ENCODE measurements at places on chromosomes 7 and 10.

GRCh38 chr7:31043051-31043471, 9.0 kb upstream of the ADCYAP1R1 start:
- DNase-seq, result no peak

DNA sequence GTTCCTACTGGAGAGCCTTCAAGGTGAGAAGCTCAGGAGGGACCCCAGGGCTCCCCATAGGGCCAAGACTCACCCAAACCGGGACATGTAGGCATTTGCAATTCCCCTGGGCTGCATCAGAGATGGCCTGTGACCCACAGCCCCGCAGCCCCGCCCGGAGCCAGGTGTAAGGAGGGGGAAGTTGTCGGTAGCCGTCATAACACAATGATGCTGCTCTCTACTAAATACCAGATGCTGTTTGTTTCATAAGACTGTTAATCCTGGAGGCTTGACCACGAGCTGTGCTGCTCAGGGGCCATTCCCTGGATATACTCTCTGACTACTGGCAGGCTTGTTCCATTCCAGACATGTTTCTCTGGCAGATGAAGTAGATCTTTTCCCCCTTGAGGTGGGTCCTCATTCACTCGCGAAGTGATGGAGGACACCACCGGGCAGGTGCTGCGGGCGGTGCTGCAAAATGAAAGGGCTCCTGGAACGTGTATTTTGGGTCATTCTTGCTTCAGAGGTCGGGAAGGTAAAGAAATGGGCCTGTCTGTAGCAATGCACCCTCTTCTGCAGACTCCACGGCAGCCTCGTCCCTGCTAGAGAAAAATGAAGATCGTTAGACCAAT, 61.1 kb downstream of the MKI67 start:
- DNase-seq, result no peak

GRCh38 chr7:106608661-106609060, 52.3 kb downstream of the CCDC71L start:
- DNase-seq, result no peak

DNA sequence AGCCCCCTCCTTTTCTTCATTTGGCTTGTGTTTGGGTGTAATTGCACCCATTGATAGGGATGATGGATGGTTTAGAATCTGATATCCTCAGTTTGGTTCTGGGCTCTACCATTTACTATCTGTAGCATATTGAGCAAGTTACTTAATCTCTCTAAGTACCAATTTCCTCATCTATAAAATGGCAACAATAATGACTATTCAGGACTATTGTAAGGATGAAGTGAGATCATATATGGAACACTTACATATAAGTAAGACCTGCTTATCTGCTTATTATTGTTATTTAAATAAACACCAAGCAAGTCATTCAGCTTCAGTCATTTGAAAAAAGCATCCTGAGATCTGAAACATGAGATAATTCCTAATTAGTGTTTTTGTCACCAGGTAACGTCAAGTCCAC, 127.0 kb downstream of the SEC23IP start:
- DNase-seq, result no peak

DNA sequence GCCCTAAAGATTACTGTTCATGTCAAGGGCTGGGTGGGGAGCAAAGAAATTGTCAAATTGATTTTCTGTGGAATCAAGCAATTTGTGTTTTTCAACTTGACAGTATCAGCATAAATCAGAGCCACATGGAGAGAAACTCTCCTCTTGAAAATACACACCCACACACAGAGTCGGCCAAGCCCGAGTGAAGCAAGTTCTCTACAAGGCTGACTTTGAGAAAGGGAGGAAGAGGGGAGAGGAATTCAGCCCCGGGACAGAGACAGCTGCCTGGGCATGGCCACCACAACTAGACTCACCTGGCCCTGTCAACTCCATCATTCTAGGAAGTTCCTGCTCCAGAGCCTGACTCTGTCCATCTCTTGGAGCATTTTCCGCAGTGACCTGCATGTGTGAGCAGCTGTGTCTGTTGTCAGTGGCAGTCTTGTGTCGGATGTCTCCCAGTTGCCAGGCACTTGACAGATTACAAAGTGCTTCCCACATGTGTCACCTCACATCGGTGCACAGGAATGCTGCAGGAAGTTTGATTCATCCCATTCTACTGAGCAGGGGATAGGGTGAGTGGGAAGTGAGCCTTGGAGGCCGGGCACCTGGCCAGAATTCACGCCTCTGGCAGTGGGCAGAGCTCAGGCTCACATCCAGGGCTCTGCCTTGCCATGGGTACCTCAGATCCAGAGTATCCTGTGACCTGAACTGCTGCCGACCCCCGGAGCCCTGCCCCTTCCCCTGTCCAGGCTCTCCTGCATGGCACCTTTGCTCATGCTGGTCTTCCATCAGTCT, 37.9 kb downstream of the ADAM12 start:
- DNase-seq, result peak; percentile 86

All from RWPE2 (cell line).